Activated CD4-positive, alpha-beta T cell treated with anti-CD3 and anti-CD28 coated beads, Interleukin-2, Interleukin-4, amounts not matched to agents 100 ng/mL and 50 ng/mL, durations not matched to agents 16 hours and 8 hours (primary cell): ENCODE measurements at places on chromosomes 2 and 18.

DNA sequence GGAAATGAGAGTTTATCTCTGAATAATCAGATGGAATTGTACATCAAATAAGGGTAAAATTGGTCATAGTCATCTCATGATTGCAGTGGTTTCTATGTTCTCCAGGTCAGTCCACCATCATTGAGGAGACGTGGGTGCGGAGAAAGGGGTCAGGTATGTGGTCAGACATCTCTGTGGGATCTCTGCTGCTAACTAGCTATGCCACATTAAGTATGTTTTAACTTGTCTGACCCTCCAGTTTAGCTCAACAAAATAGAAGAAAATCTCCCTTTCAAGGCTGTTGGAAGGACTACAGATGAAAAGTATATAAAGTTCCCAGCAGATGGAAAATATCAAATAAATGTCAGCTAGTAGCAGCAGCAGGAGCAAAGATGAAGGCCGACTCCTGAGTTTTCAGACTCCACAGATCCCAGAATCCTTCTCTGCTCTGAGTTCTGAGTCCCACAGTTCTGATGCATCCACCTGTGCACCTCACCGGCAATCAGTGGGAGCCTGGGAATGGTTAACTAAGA, 106.6 kb upstream of the CYP1B1 start:
- no peak for DNase-seq

DNA sequence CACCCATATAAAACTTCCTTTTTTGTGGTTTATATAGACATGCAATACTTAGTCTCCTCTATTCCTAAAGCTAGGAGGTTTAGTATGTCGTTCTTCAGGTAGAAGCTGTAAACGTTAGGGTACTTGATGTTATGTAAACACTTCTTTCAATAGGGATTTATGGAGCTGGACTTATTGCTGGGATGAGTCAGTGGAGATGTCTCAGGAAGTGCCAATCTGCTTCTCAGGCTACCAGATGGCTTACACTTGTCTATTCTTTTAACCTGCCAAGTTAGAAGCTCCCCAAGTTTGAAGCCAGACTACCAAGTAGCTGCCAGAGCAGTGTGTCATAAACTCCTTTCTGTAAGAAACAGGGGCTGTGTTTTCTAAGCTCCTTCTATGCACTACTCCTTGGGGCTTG, 756.5 kb upstream of the LRRTM1 start:
- no peak for DNase-seq

DNA sequence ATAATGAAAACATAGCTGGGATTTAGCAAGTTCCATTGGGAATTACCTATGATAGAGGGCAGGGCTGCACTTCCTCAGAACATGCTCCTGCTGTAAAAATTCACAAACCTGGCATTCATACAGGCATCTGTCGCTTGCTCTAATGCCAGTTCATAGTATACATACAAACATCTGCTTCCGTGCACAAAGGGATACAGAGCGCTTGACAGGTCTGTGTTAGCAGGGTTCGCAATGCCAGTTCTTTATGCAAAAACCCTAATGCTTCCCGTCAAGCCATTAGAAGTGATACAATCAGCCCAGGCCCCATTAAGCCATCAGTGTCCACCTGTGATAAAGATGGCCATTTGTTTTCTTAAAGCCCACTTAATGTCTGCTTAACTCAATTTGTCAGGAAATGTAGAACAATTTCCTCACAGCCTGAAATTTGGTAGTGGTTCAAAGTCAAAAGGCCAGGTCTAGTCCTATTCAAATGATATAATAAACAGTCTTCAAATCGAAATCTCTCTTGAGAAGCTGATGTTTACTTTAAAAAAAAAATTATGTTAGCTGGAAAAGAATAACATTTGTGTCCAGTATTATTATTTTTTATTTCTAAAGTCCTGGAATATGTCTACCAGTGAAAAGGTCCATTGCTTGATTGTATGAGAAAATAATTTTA, 556.3 kb downstream of the ARHGAP15 start:
- no peak for DNase-seq

DNA sequence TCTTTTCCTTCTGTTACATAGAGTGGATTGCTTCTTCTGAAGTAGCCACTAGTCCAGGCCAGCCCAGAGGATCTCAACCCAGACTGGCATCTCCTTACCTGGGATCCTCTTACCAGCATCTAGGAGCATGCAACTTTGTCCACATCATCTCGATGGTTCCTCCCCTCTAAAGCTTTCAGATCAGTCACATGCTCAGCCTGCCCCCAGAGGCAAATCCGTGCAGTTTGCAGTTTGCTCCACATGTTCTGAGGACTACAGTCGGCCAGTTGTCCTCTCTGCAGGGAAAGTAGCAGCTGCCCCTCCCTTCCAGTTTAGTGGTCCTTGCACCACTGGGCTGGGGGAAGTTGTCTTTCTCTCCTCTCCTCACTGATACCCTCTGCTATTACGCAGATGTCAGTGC, 259.8 kb upstream of the APCDD1 start:
- no peak for DNase-seq

DNA sequence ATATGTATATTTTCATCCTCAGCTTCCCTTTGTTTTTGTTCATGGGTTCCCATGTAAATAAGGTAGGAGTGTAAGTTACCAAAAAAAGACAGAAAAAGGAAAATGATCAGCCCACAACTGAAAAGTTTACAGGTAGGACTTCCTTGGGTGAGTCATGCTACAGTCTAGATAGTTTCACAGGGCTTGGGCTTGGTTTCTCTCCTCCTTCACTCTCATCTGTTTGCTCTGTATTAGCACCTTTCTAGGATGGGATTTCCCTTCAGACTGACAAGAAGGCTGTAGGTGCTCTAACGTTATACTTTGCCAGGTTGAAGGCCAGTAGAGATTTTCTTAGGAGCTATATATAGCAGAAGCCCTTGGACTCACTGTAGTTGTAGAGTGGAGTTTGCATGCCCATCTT, 57.9 kb downstream of the FAM171B start:
- DNase-seq = no peak

- DNase-seq = peak; percentile 7
Observed at GRCh38 chr2:219997341-219997851, 370.0 kb downstream of the SLC4A3 start.

- no peak for DNase-seq
Observed at GRCh38 chr18:9663377-9663776, 44.7 kb upstream of the RAB31 start.

DNA sequence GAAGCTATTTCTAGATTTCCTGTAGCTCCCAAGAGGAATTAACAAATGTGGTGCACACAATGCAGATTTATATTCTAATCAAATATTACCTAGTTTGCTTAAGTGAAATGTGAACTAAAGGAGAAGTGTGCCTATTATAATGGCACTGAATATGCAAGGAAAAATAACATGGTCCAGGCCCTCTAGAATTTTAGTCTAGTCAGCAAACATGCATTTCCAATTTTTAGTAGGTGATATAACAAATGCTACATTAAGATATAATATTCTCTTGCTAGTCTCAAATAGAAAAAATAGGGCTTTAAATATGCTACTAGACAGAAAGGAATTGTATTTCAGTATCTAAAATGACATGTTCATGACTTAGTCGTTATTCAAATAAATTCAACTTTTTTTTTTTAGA, 689.5 kb downstream of the TMEM182 start:
- no peak for DNase-seq

GRCh38 chr2:54063967-54064535, 51.4 kb upstream of the ACYP2 start:
- no peak for DNase-seq

DNA sequence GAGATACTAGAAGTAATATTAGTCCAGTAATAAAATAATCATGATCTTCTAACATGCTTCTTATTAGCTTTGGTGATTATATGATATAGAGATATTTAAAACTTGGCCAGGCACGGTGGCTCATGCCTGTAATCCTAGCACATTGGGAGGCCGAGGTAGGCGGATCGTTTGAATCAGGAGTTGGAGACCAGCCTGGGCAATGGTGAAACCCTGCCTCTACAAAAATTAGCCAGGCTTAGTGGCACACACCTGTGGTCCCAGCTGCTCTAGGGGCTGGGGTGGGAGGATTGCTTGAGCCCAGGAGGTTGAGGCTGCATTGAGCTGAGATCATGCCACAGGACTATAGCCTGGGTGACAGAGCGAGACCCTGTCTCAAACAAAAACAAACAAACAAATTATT, 87.0 kb downstream of the WDR7 start:
- no peak for DNase-seq

DNA sequence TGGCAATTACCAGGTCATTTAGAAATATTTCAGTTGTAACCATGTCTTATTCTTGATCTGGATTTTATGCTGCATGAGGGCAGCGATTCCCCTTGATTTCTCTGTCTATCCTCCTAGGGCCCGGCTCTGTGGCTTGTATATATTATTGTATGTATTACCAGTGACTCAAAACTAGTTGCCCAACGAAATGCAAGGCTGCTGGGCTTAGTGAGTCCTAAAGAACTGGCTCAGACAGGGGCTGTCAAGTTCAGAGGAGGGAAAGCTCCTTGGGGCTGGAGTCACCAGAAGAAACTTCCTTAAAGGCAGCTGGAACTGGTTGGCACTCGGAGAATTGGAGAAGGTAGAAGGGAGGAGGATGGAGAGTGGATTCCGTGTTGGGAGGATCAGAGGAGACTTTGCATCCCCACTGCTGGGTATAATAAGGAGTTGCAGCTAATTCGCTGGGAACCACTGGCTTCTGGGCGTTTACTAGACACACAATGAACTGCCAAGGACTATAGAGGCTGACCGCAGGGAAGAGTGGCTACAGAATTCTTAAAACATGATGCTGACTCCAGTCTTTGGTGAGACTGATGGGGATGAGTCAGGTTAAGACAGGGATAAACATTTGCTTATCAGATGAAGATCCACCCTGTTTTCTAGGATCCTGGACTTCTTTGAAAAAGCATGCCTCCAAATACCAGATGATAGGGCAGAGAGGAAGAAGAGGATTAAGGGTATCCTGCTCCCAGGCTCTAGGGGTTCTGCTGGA, 104.3 kb downstream of the PRKCE start:
- DNase-seq = no peak

DNA sequence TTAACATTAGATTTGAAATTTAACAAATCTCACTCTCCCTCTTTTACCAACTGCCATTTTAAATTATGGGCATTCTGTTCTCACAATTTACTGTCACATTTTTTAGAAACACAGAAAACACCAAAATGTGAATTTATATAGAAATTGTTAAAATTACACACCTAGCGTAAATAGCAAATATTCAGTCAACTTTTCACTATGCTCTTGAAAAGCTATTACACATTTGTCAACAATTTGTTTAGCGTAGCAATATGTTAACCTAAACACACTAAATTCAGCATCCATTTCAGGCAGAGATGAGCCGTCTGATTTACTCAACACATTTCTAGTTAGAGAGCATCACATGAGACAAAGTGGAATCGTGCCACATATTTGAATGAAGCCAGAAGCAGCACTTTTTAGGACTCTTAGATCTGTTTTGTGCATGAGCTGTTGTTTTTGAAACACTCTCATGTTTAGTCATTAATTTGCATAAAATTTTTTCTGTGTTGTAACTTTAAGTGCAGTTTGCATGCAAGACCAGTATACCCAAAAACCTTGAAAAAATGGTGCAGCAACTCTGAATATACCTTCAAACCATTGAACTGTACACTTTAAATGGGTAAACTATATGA, 8.2 kb downstream of the TTC32 start:
- peak; percentile 53 for DNase-seq

- no peak for DNase-seq
Observed at GRCh38 chr18:35549564-35549963, 32.0 kb upstream of the GALNT1 start.

GRCh38 chr2:96955762-96956161, 30.6 kb downstream of the FAM178B start:
- DNase-seq = no peak

DNA sequence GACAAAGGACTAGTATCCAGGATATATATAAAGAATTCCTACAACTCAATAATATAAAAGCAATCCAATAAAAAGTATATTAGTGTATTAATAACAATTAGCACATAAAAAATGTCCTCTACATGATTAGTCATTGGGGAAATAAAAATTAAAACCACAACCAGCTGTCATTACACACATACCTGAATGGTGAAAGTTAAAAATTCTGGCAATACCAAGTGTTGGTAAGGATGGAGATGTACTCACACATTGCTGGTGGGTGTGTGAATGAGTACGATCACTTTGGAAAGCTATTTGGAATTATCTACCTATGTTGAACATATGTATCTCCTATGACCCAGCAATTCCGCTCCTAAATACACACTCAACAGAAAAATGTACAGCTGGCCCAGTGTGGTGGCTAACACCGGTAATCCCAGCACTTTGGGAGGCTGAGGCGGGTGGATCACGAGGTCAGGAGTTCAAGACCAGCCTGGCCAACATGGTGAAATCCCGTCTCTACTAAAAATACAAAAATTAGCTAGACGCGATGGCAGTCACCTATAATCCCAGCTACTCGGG, 14.3 kb upstream of the NOL10 start:
- no peak for DNase-seq

DNA sequence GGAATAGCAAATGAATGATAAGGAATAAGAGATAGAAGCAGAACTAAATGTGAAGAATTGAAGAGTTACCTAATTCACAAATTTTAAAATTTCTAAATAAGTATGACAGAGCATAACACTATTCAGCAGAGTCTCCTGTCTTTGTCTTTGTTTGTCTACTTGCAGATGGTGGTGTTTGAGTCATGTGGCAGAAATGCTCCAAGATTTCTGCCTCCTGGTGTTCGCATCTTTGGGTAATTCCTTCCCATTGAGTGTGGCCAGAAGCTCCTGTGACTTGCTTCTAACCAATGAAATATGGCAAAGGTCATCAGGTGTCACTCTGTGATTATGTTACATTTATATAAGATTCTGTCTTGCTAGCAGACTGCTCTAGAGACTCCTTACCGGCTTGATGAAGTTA, 45.6 kb upstream of the GALNT3 start:
- DNase-seq = no peak

- no peak for DNase-seq
Observed at GRCh38 chr18:63646936-63647335, 2.9 kb upstream of the SERPINB4 start.

DNA sequence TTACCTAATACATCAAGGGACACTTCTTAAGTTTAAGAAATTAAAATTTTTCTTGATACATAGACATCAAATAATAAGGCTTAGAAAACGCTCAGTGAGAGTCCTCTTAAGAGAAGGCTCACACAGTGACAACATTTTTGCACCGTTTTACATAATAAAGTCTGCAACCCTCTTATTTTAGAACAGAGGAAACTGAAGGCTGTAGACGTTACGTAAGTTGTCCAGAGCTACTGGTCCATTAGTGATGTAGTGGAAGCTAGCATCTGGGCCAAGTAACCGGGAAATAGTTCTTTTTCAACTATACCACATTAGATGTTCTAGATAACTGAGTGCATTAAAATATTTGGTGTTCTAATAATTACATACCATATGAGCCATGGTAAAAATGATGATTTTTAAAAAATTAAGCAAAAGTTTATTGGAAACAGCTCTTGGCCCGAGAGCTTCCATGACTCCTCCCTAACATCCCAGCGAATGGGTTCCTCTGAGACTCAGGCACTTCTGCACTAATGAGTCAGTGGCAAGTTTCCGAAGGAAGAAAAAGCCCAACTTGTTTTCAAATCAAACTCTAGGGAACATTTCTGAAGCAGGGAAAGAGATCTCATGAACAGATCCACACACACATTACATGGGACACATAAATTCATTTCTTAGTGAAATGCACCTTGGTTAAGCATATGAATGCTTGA, 232.6 kb upstream of the PXDN start:
- no peak for DNase-seq

- DNase-seq = no peak
Observed at GRCh38 chr2:177717831-177718618, 325.5 kb downstream of the AGPS start.
